Right lobe of liver (tissue), 6 donors: ENCODE measurements at places on chromosomes 1 and 21. TPM values are rescaled to one million over a fixed set of nuclear protein-coding genes. Genes with fewer than 3 reads are reported as not detected.

- no peaks in the 10 kb centered on the region for H3K4me1 ChIP-seq
- no peaks in the 10 kb centered on the region for H3K27me3 ChIP-seq
- peak overlapping the region; percentile 31 for H3K27ac ChIP-seq
- peak; percentile 61 for DNase-seq
These were observed 14.9 kb downstream of the CREG1 start for GRCh38 chr1:167538657-167539056.

- H3K4me1 ChIP-seq, result no peaks in the 10 kb centered on the region
- no peaks in the 10 kb centered on the region for H3K36me3 ChIP-seq
- no peak overlapping the region for H3K27ac ChIP-seq
- no peaks in the 10 kb centered on the region for H3K27me3 ChIP-seq
- no peak overlapping the region for H3K4me3 ChIP-seq
- DNase-seq, result no peak
These were observed 19.4 kb upstream of the LRRC53 start for GRCh38 chr1:74531796-74532195.

CLK2 gene
- 23.4 TPM for total RNA-seq

DNA sequence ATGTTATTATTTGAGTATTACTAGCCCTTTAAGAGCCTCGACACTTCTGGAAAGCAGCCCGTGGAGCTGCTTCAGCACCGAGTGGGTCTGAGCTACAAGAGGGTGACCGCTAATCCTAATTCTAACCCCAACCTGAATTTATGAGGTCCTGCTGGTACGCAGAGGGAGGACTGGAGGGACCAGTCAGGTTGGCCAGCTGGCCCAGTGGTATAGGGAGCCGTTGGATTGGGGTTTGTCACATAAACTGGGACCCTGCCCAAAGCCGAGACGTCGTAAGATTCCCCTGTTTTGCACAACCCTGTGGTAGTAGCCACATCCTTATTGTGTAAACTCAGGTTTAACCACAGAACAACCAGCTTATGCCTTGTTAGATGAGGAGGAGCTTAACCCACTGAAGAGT lies 60.8 kb upstream of the F3 start:
- no peaks in the 10 kb centered on the region for H3K4me1 ChIP-seq
- H3K4me3 ChIP-seq, result no peak overlapping the region
- no peaks in the 10 kb centered on the region for H3K27me3 ChIP-seq
- H3K36me3 ChIP-seq, result no peaks in the 10 kb centered on the region
- no peak for DNase-seq
